GM03348 (cell line): ENCODE measurements at places on chromosomes 7 and 10.

GRCh38 chr7:152989889-152990380 lies 230.4 kb downstream of the ACTR3B start:
- no peak for DNase-seq

- DNase-seq, result no peak
Observed at GRCh38 chr7:114939484-114940097, 17.7 kb downstream of the MDFIC start.

DNA sequence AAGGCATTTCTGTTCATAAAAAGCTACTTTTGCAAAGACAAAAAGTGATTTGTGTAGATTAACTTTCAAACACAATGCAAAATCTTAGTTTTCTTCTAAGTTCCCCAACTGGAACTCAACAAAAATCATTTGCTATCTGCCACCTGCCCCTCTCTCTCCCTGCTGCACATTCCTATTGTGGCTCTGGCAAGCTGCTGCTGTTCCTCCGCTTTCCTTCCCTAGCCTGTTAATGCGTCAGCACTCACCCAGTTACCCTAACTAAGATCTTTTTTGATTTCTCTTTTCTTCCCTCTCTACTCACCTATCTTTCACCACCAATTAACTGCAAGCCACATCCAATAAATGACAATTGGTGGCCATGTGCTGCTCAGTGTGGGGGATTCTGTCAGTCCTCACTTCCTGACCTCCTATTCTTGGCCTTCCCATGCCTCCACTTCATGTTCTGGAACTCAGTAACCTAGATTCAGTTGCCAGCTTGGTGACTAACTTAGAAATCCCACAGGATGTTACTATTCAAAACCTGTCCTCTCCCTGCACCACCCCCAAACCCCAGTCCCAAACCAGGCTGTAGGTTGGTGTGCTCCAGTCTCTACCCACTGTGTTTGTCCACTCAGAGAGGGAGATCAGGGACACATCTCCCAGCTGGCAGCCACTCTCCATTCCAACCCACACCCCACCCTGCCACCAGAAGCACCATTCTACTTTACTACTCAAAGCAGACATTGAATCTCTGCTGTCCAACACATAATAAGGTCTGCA lies 140.2 kb upstream of the CTTNBP2 start:
- DNase-seq, result no peak

GRCh38 chr10:22228167-22228938 lies 10.5 kb upstream of the EBLN1 start:
- no peak for DNase-seq

DNA sequence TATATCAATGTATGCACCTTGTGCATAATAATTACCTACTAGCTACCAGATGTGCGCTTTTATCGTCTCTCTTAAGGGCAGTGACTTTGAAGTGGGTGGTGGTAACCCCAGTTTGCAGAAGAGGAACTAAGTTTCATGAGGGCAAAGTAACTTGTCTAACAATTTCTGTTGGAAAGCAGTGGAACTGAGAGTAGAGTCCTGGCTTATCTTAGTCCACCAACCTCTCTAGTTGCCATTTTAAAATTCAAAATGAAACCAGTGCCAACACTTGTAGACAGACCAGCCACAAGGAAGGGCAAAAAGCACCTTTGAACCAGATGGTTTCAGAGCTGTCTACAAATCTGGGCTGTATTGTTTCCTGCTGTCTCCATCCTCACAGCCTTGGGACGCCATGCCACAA lies 32.0 kb upstream of the RBM20 start:
- no peak for DNase-seq

DNA sequence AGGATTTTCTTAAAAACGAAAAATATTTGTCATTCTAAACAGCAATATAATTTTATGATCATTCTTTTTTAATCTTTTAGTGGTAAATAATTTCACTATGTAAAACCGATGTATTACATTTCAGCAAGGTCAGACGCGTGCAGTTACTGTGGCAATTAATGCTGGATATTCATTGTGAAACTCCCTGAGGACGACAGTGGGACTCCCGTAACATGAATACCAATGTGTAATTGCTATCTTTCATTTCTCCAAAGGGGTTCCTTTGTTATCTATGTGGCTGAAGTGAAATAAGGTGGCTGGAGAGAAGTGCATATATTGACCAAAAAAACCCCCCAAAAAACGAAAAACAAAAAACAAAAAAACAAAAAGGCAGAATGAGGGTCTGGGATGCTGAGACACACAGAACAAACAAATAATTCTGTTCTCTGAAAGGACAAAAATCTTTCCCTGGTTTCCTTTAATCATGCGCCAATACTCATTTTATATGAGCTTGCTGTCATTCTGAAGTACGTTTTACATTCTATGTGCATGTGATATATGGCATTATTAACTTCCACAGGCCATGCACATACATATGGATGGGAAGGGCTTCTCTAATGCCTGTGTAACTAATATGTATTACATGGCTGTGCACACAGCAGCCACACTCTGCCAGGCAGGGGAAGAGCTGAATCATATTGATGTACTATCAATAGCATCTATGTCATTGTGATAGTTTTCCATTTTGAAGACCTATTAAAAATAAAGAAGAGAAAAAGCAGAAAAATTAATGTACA lies 161.4 kb downstream of the RAPGEF5 start:
- DNase-seq, result no peak

DNA sequence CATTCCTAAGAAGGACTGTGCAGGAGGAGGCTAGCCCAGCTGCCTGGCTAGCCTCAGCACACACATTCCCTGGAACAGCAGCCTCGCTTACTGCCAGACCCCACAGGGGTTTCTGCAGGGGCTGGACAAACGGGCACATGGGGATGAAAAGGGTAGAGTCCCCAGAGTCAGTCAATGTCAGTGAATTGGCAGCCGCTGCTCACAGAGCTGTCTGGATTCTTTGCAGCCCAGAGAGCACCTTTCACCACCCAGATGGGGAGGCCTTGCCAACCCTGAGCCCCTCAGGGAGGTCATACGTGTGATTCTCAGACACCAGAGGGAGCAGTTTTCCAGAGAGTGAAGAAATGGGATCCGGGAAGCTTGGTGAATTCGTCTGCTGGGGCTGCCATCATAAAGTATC lies 143.3 kb downstream of the KCNMA1 start:
- peak; percentile 49 for DNase-seq

GRCh38 chr10:62471711-62472110 lies 97.5 kb downstream of the ZNF365 start:
- DNase-seq, result no peak

DNA sequence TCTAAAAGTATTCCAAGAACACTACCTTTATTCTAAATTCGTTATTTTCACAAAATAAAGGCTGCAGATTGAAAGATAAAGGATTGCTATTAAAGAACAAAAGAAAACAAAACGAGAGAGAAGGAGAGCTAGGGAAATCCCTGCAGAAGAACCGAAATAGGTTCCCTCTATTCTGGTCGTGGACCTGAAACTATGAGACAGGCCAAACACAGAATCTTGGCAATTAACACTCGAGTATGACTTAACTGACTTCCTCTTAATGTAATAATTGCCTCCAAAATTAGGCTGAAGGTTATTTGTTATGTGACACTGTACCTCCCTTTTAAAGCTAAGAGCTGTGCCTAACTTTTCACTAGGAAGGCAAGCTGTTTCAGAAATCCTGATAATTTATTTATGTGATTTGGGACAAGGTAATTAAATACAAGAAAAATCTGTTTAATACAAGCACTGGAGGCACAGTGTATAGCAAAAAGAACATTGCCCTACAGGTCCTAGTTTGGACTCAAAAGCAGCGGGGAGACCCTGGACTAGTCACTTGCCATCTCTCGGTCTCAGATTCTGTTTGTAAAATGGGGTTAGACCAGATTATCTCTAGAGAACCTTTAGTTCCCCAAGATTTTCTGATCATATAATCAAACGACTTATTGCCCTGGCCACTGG lies 11.6 kb downstream of the NAMPT start:
- DNase-seq, result no peak

GRCh38 chr7:159096736-159097581 lies 47.7 kb downstream of the VIPR2 start:
- no peak for DNase-seq

- no peak for DNase-seq
Observed at GRCh38 chr7:132030086-132030568, 473.7 kb upstream of the PODXL start.

DNA sequence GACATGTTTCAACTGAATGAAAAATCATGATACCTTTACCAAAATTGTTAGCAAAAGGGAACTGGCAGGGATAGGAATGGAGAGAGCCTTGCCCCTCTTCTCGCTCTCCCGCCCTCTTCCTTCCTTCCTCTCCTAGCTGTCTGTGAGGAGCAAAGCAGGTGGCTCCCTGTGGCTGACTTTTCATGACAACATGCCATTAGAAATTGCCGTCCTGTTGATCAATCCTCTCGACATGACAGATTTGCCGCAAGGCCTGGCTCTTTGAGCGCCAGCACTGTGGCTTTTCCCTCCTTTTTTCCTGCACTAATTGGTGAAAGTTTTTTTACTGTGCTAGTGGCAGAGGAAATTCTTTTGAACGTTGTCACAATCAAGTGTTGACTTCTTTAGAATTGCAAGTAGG lies 171.1 kb downstream of the TCF7L2 start:
- no peak for DNase-seq

- peak; percentile 19 for DNase-seq
Observed at GRCh38 chr10:115001506-115002381, 63.7 kb downstream of the TRUB1 start.

GRCh38 chr7:73931502-73931901 lies 70.5 kb downstream of the TMEM270 start:
- no peak for DNase-seq

- DNase-seq, result no peak
Observed at GRCh38 chr7:48244864-48245271, 73.6 kb downstream of the ABCA13 start.

GRCh38 chr7:18566829-18567228 lies 71.3 kb downstream of the HDAC9 start:
- no peak for DNase-seq

DNA sequence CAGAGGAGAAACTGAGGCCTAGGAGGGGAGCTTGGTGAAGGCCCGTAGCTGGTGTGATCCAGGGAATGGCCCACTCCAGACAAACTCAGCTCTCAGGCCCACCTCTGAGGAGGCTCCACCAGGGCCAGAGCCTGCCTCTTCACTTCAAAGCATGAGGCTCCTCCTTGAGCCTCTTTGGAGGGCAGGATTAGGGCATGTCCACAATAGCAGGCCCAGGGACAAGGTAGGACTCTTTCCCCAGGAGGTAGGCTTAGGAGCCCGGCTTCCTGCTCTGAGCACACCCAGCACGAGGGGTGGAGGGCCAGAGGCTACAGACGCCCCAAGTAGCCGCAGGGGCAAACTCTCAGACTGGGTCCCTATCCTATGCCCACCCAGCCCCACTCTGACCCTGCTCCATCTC lies 164.6 kb upstream of the ZMIZ1 start:
- DNase-seq, result no peak

DNA sequence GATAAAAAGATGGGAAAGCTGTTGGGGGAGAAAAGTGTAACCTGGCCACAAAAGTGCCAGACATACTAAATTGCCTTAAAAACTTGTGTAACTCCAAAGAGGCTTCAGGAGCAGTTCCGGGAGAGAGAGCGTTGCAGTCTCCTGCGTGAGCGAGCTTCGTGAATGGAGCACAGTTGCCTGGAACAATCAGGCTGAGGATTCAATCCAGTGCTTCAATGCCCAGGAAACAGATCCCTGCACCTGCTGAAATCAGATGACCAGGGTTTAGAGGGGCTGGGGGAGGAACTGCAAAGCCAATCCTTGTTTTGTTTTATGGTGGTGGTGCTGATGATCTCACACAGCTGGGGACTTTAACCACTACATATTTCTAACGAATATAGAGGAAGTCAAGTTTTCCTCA lies 398.3 kb downstream of the DPP6 start:
- no peak for DNase-seq

DNA sequence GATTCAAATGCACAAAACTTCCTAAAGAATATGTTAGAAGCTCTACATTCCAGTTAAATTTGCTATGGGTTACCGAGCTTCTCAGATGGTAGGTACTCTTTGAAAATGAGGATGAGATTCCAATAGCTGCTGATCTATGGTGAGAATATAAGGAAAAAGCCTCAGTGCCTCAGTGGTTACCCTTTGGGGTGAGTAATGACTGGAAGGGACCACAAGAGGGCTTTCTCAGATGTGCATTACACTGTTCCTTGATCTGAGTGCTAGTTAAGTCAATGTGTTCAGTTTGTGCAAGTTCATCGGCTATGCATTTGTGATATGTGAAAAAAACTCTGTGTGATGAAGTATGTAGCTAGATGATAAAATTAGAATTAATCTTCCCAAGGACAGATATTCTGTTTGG lies 3.5 kb downstream of the NRCAM start:
- peak; percentile 53 for DNase-seq

DNA sequence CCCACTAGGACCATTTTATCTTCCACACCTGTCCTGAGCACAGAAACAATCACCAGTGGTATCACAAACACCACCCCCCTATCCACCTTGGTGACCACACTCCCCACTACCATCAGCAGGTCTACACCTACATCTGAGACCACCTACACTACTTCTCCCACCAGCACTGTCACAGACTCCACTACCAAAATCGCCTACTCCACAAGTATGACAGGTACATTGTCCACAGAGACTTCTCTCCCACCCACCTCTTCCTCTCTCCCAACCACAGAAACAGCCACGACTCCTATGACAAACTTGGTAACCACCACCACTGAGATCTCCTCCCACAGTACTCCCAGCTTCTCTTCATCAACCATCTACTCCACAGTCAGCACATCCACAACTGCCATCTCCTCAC lies 3.3 kb downstream of the MUC3A start:
- no peak for DNase-seq

- DNase-seq, result no peak
Observed at GRCh38 chr10:132141526-132142395, 45.0 kb upstream of the DPYSL4 start.

GRCh38 chr10:110033701-110034235 lies 26.0 kb downstream of the ADD3 start:
- no peak for DNase-seq

DNA sequence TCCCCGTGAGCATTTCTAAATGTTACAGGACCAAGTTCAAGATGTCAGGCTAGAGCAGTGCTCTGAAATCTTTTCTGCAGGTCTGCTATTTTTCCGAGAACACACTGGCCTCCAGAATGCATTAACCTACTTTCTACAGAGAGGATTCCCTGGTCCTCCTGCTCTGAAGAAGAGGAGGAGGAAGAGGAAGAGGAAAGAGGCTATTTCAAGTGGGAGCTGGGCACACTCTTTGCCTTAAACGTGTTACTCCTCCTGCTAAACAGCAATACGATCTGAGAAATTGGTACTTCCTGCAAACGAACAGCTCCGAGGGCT lies 157.4 kb downstream of the FRMD4A start:
- DNase-seq, result peak; percentile 51

GRCh38 chr7:32588657-32589056 lies 93.4 kb downstream of the AVL9 start:
- DNase-seq, result peak; percentile 71

- no peak for DNase-seq
Observed at GRCh38 chr7:36393826-36394225, 4.2 kb downstream of the ANLN start.
